Cortex of kidney (tissue), 1 donor: ENCODE measurements at places on chromosomes 1 and 21.

GRCh38 chr1:221072214-221072613, 193.0 kb downstream of the HLX start:
- DNase-seq, result no peak

- DNase-seq, result no peak
Measured at GRCh38 chr1:47686731-47687630, 249.1 kb downstream of the FOXD2 start.

- DNase-seq, result no peak
Measured at GRCh38 chr1:180680558-180681144, 48.8 kb downstream of the XPR1 start.

DNA sequence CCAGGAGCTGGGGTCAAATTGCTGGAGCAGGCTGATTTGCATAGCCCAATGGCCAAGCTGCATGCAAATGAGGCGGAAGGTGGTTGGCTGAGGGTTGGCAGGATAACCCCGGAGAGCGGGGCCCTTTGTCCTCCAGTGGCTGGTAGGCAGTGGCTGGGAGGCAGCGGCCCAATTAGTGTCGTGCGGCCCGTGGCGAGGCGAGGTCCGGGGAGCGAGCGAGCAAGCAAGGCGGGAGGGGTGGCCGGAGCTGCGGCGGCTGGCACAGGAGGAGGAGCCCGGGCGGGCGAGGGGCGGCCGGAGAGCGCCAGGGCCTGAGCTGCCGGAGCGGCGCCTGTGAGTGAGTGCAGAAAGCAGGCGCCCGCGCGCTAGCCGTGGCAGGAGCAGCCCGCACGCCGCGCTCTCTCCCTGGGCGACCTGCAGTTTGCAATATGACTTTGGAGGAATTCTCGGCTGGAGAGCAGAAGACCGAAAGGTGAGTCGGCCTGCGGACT, at the start of gene GADD45A:
Gene GADD45A, plus strand, starts transcription at position 135 of the 491 bp plus-strand sequence. Its CDS starts 294 bp downstream, at position 429.
- DNase-seq, result peak; percentile 69

DNA sequence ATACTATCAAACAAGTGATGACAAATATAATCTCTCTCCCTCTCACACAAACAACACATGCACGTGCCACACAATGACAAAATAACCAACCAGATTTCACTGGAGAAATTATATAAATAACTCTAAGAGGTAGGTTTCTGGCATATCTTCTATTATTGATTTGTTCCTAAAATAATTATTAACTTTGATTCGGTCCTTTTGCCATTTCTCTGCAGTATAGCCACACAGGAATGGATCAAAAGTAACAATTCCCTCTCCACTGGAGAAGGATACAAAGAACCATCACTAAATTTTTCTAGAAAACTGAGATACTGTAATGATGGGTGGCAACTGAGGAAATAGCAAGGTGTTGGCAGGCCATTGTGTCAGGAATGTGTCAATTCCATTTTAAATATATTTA, 33.4 kb downstream of the ARNT start:
- DNase-seq, result no peak

GRCh38 chr21:36641886-36642285, 57.0 kb upstream of the SIM2 start:
- DNase-seq, result no peak

- no peak for DNase-seq
Measured at GRCh38 chr1:23792151-23792945, 1.4 kb downstream of the LYPLA2 start.

DNA sequence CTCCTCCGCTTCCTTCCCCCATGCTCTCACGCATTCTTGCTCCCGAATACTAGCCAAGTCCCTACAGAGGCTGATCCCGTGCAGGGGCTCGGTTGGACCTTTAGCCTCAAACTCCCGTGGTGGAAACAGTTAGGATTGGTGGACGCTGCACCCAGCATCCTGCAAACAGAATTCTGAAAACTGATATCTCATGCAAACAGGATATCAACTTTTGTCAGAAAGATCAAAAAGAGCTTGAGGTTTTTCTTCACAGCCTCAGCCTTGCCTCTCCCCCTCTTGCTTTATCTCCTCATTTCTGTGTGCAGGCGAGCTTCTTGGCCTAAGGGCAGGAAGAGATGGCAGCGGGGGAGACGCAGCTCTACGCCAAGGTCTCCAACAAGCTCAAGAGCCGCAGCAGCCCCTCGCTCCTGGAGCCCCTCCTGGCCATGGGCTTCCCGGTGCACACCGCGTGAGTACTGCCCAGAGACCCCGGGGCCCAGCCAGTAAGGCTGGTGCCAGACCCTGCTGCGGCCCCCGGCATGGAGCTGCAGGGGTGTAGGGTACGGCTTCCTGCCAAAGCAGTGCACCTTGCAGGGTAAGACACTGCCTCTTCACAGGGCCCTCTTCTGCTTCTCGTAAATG, at the start of gene UBASH3A:
Gene UBASH3A, plus strand, starts transcription at position 292 of the 621 bp plus-strand sequence. Its CDS starts 44 bp downstream, at position 336.
- DNase-seq, result no peak

GRCh38 chr21:26194811-26195251, 24.3 kb upstream of the APP start:
- DNase-seq, result no peak

DNA sequence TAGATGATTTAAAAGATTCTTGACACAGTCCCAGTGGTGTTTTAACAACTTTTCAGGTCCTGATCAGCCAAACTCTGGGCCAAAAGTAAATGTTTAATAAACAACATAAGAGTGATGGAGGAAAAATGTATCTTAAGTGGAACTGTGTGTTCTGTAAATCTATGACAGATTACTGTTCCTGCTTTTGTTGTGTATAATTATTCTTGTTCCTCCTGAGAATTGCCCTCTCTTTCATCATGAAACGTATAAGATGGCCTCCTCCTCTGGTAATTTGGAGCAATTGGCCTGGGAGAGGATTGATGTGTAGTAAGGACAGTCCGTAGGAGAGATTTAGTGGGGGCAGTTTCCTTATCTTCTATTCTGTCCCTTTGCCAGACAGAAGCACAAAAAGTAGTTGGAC, 34.5 kb downstream of the GALNT2 start:
- DNase-seq, result no peak

DNA sequence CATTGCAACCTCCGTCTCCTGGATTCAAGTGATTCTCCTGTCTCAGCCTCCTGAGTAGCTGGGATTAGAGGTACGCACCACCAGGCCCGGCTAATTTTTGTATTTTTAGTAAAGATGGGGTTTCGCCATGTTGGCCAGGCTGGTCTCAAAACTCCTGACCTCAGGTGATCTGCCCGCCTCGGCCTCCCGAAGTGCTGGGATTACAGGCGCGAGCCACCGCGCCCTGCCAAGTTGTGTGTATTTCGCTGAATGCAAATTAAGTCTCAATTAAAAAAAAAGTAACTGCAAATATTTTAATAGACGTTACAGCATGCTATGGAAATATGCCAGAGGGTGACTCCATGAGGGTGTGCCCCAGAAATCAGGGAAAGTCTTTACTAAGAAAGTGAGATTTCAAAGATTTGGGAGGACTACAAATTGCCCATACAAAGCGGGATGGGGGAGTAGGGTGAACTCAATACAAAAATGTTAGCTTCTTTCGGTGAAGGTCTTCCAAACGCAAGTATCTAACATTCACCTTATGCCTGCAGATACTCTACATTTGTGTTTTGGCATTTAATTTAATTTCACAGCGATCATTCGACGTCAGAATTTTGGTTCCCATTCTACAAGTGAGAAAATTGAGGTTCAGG, 85.6 kb downstream of the NKAIN1 start:
- no peak for DNase-seq

GRCh38 chr21:25872271-25872670, 137.5 kb downstream of the GABPA start:
- no peak for DNase-seq

- no peak for DNase-seq
Measured at GRCh38 chr1:239619190-239619589, 232.8 kb downstream of the CHRM3 start.

- DNase-seq, result no peak
Measured at GRCh38 chr1:226029093-226029496, 30.0 kb upstream of the SDE2 start.

- no peak for DNase-seq
Measured at GRCh38 chr1:167661527-167662426, 31.7 kb downstream of the RCSD1 start.

DNA sequence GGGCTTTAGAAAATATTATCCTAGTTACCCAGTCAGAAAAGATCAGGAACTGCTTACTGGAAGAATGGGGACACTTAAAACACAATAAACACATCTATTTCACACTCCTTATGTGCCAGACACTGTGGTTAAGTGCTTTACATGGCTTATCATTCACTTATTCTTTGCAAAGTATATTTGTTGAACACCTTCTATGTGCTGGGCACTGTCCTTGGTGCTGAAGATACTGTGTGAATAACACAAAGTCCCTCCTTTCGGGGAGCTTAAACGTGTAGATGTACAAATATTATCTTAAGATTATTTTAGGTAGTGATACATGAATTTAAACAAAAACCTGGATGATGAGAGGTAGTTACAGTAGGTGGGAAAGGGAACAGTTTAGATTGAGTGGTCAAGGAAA, 169.3 kb downstream of the ST6GALNAC5 start:
- no peak for DNase-seq

DNA sequence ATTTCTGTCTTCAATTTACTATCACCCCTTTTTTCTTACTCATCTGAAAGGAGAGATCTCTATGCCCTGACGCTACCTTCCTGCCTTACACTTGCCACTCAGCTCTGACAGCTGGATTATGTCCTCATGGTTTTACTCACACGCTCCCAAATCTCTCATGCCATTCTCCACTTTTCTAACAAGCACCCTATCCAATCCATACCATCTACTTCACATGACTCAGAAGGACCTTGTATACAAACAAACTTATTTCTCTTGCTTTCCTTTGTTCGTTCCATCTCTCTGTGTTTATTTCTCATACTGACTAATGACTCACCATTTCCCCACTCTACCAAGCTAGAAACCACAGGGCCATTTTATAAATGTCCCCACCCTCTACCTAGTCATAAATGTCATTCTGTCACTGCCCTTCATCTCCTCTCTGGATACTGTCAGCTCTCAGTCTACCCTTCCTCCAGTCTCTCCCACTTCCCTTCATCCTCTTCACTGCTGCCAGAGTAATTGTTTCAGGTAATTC, 87.3 kb downstream of the USP24 start:
- DNase-seq, result no peak

DNA sequence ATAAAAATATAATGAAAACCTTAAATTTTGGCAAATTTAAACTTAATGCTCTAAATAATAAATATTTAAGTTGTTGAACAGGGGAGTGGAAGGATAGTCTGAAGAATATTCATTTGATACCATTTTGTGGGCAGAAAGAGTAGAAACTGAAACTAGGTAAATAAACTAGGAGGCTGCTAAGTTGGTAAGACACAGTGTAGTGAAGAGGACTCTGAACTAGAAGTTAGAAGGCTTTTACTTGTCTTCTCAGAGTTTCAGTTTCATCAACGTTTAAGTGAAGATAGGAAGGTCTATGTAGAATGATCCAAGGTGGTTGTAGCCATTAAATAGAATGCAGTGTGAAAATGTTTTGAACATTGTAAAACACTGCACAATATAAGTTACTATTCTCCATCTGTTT, 516.9 kb downstream of the AMY1C start:
- no peak for DNase-seq

GRCh38 chr21:45523411-45524101, 18.7 kb downstream of the SLC19A1 start:
- DNase-seq, result no peak

DNA sequence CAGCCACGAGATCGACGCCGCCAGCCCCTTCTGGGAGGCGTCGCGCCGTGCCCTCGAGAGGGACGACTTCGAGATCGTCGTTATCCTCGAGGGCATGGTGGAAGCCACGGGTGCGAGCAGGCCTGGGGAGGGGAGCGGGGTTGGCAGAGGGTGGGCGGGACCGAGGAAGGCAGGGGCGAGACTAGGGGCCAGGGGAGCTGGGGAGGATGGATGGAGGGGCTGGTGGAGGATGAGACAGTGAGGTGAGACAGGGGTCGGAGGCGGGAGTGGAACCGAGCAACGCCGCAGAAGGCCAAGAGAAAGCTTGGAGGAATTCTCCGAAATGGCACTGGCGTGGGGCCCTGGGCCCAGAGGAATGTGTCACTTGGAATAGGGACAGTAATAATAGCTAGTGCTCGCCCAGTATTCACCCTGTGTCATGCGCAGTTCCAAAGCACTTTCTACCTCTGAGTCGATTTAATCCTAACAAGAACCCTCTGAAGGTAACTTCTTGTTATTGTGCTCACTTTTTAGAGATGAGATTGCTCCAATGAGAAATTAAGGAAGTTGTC, 3.5 kb downstream of the KCNJ9 start:
- DNase-seq, result no peak

- DNase-seq, result no peak
Measured at GRCh38 chr1:233112186-233113008, 162.0 kb downstream of the NTPCR start.

GRCh38 chr1:27504588-27505419, 14.8 kb upstream of the WASF2 start:
- DNase-seq, result no peak

- no peak for DNase-seq
Measured at GRCh38 chr1:201138311-201138840, 11.4 kb upstream of the ASCL5 start.

- no peak for DNase-seq
Measured at GRCh38 chr1:33280091-33280661, 23.9 kb downstream of the ZNF362 start.

GRCh38 chr1:202982715-202983430, 15.8 kb upstream of the CYB5R1 start:
- no peak for DNase-seq

DNA sequence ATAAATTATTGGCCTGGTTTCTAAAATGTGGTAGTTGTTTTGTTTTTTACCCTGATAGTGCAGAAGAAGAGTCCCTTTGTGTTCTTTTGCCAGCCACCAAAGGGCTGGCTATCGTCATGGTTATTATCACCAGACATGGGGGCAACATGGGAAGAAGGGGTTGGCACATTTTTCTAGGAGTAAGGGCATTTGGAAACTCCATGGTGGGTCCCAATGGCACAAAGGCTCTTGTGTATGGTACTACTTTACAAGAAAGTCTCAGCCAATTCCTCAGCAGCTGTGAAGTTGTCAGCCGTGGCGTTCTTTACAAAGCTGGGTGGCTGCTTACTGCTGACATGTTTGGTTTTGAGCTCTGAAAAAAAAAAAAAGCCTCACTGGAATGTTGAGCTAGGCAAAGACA, 330.4 kb upstream of the ESRRG start:
- DNase-seq, result no peak

DNA sequence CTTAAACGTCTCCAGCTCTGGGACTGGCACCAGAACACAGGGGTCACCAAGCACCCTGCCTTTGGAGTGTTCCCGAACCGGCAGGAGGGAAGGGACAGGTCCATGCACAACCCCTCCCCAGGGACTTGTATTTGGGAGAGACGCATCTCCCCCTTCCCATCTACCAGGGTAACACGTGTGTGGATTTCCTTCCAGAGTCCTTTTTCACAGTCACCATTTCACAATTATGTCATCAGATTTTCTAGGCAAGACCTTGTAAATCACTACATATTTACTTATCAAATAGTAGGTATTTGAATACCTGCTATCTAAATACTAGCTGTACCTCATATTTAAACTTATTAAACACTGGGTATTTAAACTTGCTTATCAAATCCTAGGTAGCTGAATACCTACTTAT, 57.4 kb upstream of the AJAP1 start:
- DNase-seq, result no peak

DNA sequence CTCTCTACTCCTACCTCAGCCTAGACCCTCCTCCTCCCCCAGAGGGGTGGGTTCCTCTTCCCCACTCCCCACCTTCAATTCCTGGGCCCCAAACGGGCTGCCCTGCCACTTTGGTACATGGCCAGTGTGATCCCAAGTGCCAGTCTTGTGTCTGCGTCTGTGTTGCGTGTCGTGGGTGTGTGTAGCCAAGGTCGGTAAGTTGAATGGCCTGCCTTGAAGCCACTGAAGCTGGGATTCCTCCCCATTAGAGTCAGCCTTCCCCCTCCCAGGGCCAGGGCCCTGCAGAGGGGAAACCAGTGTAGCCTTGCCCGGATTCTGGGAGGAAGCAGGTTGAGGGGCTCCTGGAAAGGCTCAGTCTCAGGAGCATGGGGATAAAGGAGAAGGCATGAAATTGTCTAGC, 21.6 kb upstream of the VPS13D start:
- DNase-seq, result no peak
